ENCODE measurements at places on chromosomes 3 and 15.
A peak's percentile ranks its signal among the peaks of the same experiment; 100 is the strongest.

DNA sequence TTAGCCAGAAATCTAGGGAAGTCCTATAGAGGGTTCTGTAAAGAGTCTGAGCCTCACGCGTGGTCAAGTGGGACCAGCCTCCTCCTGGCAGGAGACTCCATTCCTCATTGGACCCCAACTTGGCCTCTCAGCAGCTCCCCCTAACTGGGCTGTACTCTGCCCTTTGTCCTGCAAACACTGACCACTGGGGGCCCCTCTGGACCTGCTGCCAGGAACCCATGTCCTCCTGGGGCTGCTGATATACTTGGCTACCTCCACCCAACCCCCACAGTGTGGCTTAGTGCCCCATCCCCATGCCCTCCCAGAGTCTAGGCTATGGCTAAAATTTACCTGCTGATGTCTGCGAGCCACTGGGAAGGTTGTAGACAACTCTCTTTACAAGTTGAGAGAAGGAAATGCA lies 62.7 kb downstream of the UBP1 start:
- no peak for DNase-seq

DNA sequence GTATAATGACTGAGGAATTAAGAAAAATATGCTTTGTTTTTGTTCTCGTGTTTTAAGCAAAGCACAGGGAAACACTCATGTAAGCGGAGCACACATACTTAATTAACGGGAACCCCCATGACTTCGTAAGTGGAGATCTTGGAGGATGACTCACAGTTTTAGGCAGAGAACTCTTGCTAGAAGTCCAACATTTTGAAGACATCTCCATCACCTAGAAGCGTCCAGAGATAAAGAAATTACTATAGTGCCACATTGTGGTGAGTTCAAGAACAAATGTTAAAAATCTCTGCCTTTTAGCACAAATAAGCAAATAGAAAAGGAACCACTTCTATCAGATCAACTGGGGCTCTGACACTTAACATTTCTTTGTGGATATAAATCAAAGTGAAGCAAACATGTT lies 194.1 kb upstream of the ARHGEF26 start:
- peak; percentile 4 for DNase-seq

- DNase-seq, result no peak
Observed at GRCh38 chr3:41508063-41508696, 308.9 kb downstream of the CTNNB1 start.

GRCh38 chr3:125280668-125281361 lies 68.3 kb upstream of the SLC12A8 start:
- DNase-seq, result no peak

DNA sequence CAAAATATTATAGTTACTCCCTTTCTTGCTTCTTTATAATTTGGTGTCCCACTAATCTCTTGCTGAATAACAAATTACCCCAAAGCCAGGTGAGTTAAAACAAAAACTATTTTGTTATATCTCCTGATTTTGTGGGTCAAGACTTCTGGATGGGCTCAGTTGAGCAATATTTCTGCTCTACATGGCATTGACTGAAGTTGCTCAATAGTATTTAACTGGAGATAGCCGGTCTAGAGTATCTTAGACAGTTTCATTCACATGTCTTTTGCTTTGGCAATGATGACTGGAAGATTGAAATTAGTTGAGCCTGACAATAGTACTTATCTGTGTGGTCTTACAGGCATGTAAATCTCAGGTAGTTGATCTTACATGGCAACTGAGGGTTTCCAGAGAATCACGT lies 51.0 kb upstream of the TP63 start:
- no peak for DNase-seq

- DNase-seq, result peak; percentile 77
Observed at GRCh38 chr3:49813497-49814174, at the start of gene UBA7. Gene UBA7 (minus strand): TSS chr3:49813953. CDS start chr3:49813787, 166 bp downstream.

DNA sequence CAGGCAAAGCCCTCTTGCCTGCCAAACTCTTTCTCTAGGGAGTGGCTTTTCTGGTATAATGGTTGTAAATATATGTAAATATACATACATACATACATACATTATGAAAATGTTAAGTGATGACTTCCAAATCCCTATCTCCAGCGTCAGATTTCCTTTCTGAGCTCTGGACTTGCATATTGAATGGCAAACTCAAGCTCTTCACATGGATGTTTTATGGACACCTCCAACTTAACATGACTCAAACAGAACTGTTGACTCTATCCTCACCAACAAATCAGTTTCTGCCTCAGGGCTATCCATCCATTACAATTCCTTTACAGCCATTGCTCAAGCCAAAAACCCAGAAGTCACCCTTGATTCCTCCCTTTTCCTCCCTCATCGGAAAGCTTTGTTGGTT lies 45.1 kb downstream of the ADAMTSL3 start:
- no peak for DNase-seq
